ENCODE measurements at places on chromosomes 1 and 21.
A peak's percentile ranks its signal among the peaks of the same experiment; 100 is the strongest.

DNA sequence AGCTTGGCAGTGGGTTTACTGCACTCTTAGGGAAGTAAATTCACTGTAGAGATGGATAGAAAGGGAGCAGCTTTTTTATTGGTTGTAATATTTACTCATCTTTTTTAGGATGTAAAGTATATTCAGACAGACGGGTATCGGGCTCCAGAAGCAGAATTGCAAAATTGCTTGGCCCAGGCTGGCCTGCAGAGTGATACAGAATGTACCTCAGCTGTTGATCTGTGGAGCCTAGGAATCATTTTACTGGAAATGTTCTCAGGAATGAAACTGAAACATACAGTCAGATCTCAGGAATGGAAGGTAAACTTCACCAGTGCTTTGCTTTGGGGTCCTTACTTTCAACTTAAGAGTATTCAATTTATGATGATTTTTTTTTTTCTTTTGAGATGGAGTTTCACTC lies 3.2 kb downstream of the UHMK1 start:
- no peak for DNase-seq

- DNase-seq = no peak
These were observed 29.1 kb upstream of the TRABD2B start for GRCh38 chr1:48026275-48026674.

DNA sequence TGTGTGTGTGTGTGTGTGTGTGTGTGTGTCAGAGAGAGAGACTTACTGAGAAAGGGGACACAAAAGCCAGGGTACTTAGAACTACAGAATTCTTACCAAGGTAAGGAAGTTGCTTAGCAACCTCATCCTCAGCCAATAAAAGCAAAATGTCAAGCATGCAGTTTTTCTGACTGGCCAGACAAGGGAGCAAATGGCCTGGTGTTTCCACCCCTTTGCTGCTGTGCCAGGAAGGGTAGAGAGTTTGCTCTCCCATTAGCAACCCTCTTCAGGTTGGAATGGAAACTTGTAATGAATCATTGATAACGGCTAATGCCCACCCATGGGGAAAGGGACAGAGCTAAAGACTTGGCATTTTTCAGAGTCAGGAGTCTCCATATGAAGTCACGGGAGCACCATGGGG lies 10.6 kb downstream of the RXRG start:
- no peak for DNase-seq

DNA sequence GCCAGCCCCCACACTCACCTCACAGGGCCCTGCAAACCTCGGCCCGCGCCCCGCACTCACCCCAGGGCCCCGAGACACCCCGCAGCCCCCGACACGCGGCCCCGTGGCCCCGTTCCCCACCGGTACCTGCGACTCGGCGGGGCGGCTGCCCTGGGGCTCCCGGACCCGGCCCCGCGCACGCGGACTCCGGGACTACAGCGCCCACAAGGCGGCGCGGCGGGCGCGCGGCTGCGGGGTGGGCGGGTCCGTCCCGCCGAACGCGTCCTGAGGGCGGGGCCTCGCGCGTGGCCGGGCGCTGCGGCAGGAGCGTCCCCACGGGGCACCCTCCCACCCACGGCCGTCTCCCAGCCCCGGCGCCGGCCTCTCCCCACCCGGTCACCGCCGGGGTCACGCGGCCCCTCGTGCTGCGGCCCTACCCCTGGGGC lies at the start of gene SLC19A1:
Gene SLC19A1 (minus strand): TSS at position 199 of the 425 bp plus-strand sequence. CDS start 4,481 bp downstream, outside the sequence.
- DNase-seq = no peak

DNA sequence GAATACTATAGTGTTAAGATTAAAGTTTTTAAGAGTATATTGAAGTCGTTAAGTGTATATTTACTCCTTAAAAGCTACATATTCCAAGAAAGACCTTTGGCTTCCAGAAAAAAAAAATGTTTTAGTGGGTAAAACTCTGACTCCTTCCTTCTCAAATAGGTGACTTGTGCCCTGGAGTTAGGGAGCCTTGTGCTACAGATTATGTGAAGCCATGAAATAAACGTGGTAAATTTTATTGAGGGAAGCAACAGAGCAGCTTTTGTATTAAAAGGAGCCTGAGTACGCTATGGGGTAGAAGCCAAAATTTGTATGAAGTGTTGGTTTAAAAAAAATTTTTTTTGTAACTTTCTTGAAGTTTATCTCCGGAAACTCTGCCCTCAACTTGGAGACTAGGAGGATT lies 994 bp downstream of the RO60 start:
- DNase-seq = no peak

DNA sequence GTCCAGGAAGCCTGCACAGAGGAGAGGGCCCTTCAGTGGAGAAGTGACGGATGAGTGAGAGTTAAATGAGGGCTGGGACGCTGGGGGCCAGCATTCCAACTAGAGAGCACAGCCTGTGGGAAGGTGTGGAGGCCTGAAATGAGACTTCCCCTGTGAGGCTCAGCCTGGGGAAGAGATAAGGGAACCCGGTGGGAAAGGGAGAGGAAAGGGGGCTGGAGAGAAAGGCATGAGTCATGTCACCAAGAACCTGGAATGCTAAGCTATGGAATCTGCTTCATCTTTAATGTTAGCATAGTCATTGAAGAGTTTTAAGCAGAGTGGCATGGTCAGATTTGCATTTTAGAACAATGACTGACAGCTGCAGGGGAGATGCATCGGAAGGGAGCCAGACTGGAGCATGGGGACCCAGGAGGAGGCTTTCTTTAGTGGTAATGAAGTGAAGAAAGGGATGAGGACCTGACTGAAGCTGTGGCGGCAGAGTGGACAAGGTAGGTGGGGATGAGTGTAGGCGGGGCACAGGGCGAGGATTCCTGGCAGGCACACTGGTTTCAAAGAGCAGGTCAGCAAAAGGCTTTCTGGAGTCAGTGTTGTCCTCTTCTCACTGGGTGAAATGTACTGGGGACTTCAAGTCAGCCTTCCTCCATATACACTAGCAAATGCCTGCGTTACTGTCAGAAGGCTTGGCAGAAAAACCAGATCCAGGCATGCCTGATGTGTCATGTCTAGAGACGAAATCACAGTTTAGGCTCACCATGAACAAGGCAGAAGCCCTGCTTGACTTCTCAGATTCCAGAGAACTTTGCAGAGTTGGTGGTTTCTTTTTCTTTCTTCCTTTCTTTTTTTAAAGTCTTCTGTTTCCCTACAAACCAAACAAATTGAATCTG lies 8.0 kb downstream of the RGL1 start:
- no peak for DNase-seq

DNA sequence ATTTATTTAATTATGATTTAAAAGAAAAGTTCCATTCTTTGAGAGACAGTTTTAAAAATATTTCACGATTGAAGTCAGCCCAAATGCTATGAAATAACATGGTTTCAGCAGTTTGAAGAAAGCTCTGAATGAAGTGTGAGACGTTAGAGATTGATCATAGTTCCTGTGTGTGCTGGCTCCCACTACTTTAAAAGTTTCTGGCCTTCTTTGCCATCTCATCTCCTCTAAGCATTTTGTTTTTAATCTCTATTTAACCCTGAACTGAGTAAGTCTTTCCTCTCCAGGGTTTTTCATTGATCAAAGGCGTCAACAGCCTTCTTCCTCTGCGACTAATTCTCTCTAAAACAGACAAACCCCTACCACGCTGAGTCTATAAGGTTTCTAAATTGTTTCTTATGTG lies 225.3 kb upstream of the B3GALT2 start:
- no peak for DNase-seq

GRCh38 chr1:202807451-202807925 lies 733 bp downstream of the KDM5B start:
- no peak for DNase-seq

- no peak for DNase-seq
These were observed 9.9 kb upstream of the LRRC39 start for GRCh38 chr1:100187912-100188311.

DNA sequence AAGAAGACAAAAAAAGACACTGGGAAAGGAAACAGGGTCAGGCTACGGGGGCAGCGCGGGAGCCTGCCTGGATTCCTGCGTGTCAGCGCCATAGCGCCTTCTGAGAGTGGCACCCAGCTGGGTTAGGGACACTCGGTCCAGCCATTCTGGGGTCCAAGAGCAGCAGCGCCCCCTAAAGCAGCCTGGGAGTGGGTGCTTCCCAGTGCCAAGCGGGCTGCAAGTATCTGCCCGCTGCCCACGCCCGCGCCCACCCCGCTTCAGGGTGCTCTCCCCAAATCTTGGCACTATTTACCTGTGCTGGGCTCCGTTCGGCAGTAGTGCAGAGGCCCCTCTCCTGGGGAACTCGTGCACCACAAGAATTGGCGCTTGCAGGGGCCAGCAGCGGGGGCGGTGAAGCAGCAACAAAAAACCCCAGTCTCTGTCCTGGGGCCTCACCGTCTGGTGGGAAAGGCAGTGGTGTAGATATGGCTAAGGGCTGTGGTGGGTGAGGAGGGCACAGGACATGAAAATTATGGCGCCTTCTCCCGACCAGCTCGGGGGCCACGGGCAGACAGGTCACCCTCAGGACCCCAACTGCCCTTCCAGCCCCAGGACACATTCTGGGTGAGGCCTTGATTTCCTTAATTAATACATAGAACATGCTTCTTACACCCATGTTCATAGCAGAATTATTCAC lies 24.1 kb upstream of the LBR start:
- DNase-seq = no peak

DNA sequence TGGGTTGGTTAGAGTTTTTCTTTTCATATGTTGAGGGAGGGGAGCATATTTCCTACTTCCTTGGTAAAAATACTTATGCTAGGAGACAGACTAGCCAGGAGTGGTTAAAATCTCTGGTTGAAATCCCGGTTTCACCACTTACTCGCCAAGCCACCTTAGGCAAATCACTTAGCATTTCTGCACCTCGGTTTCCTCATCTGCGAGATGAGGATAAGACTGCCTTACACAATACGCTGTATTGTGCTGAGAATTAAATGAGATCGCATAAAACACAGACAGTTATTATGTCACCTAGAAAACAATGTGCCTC lies 1.4 kb downstream of the IFFO2 start:
- peak; percentile 47 for DNase-seq

GRCh38 chr1:116312681-116313069 lies 60.4 kb upstream of the ATP1A1 start:
- no peak for DNase-seq

GRCh38 chr1:94118013-94118412 lies 2.9 kb downstream of the ABCA4 start:
- peak; percentile 84 for DNase-seq

DNA sequence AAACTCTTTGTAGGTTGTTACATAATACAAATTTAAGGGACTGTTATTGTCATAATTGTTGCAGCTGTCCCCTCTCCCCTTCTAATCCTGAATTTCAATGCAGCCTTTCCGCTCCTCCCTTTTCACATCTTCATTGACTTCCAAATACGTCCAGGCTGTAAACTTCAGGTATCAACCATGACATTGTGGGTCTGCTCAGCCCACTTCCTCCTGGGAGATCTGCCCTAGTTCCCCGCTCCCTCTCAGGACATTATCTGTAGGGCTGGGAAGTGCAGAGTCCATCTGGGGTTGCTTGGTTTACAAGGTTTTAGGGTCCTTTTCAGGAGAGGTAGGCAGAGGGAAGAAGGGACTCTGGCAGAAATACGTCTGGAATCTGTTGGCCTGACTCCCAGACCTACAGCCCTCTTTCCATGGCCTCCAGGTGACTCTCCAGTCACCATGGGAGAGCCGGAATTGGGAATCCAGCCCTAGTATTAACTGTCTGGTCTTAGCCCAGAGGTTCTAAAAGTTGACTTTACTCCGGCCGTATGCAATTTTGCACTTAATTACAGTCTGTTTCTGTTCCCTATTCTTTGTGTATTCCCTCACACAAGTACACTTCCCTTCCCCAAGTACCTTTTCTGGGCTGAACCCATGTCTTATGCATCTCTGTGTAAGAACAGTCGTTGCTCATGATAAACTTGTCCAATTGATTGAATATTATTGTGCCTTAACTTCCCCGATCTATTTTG lies 4.7 kb upstream of the DENND2D start:
- DNase-seq = no peak

GRCh38 chr21:31781737-31782136 lies 49.8 kb upstream of the SCAF4 start:
- no peak for DNase-seq

- DNase-seq = no peak
These were observed 1186.5 kb upstream of the TMPRSS15 start for GRCh38 chr21:19590044-19590443.

GRCh38 chr1:3944578-3945125 lies 44.6 kb upstream of the C1orf174 start:
- no peak for DNase-seq

DNA sequence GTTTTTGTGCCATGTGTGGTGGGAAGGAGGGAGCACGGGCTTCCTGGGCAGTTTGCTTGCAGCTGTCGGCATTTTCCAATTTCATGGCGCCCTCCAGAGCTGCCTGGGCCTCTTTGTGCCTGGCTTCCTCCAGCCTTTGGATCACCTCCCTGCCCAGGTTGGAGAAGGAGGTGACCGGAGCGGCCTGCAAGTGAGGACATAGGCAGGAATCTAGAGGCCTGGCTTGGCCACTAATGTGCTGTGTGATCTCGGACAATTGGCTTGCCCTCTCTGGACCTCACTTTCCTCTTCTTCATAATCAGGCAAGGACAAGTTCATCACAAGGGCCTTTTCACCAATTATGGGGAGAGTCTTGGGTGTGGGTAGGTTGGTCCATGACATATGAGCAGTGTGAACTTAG lies 245.1 kb downstream of the MATN1 start:
- no peak for DNase-seq

GRCh38 chr1:145771056-145771455 lies 51.8 kb downstream of the CD160 start:
- no peak for DNase-seq

DNA sequence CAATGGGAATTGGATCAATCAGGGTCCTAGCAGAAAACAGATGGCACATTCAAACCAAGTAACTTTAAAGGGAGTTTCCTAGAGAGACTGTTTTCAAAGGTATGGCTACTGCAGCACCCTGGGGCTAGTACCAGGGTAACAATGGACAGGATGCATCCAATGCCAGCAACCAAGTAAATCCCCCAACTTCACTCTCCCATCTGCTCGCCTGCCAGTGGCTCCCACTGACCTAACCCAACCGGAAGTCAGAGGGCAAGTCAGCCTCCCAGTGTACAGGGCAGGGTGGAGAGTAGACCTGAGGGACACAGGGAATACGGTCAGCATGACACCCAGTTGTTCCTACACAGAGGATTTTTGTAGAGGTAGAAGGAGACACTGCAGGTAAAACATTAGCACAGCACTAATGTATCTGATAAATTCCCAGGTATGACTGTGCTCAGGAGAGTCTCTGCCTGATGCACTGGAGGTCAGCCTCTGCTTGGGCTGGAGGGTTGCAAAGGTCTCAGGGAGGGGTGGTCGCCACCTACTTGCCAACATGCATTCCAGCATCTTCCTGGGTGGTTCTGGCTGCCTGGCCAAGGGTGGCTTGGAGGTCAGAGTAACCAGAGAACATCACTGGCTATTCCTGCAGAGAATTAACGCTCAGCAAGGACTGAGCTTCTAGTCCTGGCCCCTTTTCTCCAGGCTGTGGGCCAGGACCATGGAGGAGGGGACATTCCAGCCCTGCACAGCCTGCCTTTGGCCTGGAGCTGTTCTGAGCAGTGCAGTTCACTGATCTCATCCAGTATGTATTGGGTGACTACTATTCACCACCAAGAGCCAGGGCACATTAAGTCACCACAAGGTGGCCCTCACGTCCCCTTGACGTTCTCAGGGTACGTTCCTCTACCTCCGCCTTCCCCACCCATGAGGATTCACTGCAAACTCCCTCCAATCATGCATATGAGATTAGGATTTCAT lies 5.1 kb upstream of the GJA4 start:
- no peak for DNase-seq
